ENCODE measurements at places on chromosomes 2 and 18.

DNA sequence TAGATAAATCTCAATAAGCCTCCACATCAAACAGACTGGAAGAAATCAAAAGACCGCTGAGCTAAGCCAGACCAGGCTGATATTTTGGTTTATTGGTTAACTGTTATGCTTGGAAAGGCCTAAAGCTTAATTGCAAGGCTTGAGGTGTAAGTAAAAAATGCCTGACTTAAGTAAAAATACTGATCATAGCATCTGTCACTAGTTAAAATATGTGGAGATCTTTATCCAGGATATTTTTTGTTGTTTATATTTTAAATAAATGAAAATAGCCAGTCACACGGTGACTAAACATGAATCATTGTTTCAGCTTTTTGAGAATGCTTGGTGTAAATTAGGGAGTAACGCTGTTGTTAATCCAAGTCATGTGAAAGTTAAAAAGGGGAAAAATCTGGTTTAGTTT, 127.9 kb downstream of the THADA start:
- DNase-seq, result no peak

GRCh38 chr18:9133225-9133624, 3.4 kb upstream of the ANKRD12 start:
- no peak for DNase-seq

DNA sequence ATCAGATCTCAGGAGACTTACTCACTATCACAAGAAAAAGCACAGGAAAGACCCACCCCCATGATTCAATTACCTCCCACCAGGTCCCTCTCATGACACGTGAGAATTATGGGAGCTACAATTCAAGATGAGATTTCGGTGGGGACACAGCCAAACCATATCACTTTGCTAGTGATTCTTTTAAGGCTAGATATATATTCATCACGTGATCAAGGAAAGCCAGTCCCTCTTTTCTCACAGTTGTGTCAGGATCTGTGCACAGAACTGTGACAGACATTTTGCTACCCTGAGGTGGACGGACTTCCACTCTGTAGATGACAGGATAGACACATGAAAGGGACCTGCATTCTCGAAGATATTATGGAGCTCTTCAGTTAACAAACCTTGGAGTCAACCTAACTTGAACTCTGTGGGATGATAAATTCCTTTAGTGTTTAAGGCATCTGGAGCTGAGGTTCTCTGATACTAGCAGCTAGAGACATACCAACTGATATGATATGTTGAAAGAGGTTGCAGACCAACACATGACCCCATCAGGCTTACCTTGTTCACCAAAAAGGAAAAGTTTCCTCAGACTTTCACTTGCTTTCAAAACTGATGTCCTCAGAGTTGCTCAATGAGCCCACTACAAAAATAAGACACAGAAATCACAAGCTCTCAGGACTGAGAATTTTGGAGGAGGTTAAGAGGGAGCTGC, 66.3 kb upstream of the SCG2 start:
- no peak for DNase-seq

- DNase-seq, result no peak
Observed at GRCh38 chr18:36338403-36338933, 41.0 kb downstream of the FHOD3 start.

GRCh38 chr2:217909156-217909820, 93.5 kb downstream of the TNS1 start:
- no peak for DNase-seq

GRCh38 chr2:36568516-36569246, 29.3 kb downstream of the FEZ2 start:
- DNase-seq, result no peak

DNA sequence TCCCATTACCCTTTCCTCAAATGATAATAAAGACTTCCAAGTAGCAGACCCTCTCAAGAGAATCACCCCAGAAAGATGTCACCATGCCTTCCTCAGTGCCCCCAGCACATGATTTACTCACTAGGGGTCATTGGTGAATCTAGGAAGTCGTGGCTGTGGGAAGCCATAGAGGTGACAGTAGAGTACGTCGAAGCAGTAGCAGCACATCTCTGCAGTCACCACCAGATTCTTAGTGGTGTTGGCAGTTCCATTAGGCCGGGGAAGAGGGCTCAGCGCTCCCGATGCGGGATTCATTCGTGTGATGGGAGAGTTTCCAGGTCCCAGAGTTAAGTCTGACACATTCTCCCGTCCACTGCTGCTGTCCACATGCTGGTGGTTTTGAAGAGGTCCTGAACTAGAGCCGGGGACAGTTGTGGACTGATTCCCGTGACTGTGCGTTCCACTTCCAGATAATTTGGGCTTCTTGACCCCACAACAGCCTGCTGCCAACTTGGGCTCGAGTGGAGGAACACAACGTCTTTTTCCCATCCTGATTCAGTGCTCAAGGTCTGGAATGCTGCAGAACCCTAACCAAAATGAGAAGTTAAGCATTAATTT, 12.0 kb downstream of the AMMECR1L start:
- DNase-seq, result no peak

- no peak for DNase-seq
Observed at GRCh38 chr2:121898483-121898882, 143.0 kb downstream of the TSN start.

- no peak for DNase-seq
Observed at GRCh38 chr2:71449343-71449742, 4.0 kb upstream of the DYSF start.

DNA sequence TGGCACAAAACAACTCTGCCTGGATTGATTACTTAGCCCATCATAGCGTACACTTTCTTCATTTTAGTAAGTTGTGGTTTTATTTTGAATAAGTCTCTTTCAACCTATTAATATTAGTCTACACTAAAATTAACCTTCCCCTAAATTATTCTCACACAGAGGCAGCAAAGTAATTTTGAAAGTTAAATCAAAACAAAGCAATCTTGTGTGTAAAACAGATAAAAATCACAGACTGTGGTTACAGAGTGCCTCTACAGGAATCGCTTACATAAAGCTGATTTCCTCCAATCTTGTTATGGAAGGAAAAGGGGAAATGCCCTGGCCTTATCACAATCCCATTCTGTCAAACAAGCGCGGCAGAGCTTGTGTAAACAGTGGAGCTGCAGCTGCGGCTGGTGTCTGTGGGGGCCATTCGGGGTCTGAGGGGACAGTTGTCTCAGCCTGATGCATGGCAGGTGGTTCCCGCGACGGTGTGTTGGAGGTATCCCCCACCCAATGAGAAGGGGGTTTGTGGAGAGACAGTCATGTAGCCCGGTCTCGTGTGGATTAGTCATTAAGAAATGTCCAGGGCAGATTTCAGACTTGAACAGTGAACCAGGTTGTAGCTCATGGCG, 42.1 kb downstream of the BCL2L11 start:
- DNase-seq, result no peak

Measured in T-helper 2 cell (primary cell).